ENCODE measurements at places on chromosomes 1 and 21. TPM values are rescaled to one million over a fixed set of nuclear protein-coding genes. Genes with fewer than 3 reads are reported as not detected.

FAAH gene
- 34.4 TPM for total RNA-seq

GRCh38 chr1:224767676-224768075 is 151.6 kb downstream of the CNIH3 start:
- no peak for DNase-seq

GRCh38 chr1:46551597-46552095 is at the start of gene KNCN:
Gene KNCN (minus strand): TSS chr1:46551647. CDS start chr1:46551215, 432 bp downstream.
- no peak for DNase-seq

DNA sequence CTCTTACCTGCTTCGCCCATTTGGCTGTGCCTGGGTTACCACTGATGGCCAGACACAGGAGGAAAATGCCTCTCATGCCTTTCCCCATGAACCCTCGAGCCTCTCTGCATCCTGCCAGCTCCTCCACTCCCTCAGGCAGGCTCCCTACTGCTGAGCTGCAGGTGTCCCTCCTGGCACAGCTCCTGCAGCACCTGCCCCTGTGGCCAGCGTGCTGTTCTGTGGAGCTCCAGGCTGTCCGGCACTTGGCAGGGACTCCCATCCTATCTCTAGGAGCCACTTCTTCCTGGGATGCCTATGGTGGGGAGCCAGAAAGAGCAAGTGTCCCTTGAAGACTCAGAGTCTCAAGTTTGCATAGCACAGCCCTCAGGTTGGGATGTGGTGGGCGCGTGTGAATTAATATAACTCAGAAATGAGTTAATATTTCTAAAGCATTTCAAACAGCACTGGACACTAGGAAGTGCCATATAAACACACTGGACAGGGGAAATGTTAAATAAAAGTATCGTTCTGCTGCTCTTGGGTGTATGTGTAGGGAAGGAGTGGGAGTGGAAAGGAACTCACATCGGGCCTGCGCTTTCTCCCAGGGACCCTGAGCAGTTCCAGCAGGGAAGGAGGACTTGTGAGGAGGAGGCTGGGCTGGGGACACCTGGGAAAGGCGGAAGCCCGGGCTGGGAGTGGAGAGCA is 2.7 kb downstream of the LRRC71 start:
- DNase-seq: no peak

SPRR2E gene
- not detected for total RNA-seq

GRCh38 chr21:27703791-27704190 is 736.9 kb upstream of the ADAMTS5 start:
- DNase-seq: no peak

DNA sequence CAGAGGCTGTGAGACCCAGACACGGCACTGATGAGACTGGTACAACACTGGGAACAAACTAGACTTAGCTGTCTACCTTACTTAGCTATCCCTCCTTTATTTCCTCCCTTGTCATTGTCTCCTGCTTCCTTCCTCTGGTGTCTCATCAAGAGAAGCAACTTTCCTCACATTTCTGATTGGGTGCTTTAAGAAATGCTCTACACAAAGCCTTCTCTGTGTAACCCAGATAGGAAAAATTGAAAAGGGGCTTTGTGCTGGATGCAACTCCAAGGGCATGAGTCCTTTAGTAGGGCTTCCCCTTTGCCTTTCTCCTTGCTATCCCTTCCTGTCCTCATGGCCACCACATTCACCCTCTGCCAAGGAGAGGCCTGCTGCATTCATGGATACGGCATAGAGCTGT is 274.5 kb downstream of the VAV3 start:
- DNase-seq: no peak

- DNase-seq: no peak
Measured at GRCh38 chr1:215192306-215192705, 109.8 kb downstream of the KCNK2 start.

All from sciatic nerve (tissue), 2 donors.